ENCODE measurements at places on chromosomes 16 and 17.

- DNase-seq, result no peak
Measured at GRCh38 chr16:49838441-49839016, 17.4 kb downstream of the ZNF423 start.

GRCh38 chr16:22664132-22664531 is 149.8 kb upstream of the HS3ST2 start:
- no peak for DNase-seq

- no peak for DNase-seq
Measured at GRCh38 chr17:49521471-49522356, 26.6 kb downstream of the NGFR start.

GRCh38 chr16:5502467-5502869 is 404.9 kb upstream of the EEF2KMT start:
- no peak for DNase-seq

GRCh38 chr17:32772453-32773025 is 104.4 kb downstream of the MYO1D start:
- DNase-seq, result no peak

DNA sequence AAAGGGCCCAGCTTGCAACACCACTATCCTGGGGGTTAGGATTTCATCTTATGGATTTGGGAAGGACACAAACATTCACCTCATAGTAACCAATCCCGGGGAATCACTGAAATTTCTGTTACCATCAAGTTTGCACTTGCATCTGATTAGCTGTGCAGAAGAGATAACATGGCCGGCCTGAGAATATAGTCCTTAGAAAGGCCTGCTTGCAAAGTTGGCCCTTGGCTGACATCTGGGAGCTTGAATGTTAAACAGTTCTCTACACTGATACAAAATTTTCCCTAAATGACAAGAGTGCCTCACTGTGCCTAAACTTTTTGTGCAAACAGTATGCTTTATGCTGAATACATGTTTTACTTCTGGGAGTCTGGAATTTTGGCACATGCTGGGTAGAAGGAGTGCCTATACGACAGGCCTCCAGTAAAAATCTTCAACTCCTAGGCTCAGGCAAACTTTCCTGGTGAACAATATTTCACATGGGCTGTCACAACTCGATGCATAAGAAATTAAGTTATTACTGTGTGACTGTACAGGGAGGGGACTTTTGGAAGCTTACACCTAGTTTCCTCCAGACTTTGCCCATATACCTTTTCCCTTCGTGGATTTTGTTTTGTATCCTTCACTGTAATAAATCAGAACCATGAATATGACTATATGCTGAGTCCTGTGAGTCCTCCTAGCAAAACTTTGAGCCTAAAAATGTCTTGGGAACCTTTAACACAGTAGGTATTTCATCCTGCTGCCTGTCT is 31.3 kb downstream of the TBC1D3B start:
- DNase-seq, result no peak

GRCh38 chr16:54930869-54931119 is 129 bp downstream of the IRX5 start:
- DNase-seq, result no peak

DNA sequence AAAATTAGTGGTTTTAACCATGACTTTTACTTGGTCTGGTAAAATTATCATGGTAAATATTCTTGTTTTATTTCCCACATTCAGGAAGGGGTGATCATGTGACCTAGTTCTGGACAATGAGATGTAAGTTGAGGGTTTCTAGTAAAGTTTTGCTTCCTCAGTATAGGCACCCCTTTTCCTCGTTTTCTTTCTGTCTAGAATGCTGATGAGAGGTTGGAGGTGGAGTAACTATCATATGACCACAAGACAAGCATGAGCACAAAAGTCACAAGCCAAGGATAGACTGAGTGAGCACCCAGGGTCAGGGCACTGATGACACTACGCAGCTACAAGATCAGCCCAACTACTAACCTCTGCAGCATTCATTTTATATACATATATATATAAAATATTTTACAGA is 53.9 kb downstream of the MYO1D start:
- DNase-seq, result no peak

DNA sequence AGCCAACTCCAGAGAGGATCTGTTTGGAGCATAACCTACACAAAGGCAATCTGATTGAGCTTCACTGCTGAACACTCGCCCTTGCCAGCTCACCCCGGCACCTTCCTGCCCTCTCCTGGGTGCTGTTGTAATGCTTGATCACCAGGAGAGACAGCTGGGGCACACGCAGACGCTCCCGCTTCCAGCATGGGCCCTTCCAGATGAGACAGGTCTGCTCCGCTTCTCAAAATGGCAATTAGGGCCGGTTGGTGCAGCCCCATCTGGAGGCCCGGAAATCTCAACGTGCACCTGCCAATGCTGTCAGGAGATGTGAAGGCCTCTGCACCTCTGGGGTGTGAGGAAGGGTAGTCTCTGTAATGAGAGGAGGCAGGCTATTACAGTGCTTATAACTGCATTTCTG is 206.1 kb downstream of the ABCC12 start:
- DNase-seq, result no peak

- no peak for DNase-seq
Measured at GRCh38 chr17:17712268-17712924, 31.1 kb downstream of the RAI1 start.

DNA sequence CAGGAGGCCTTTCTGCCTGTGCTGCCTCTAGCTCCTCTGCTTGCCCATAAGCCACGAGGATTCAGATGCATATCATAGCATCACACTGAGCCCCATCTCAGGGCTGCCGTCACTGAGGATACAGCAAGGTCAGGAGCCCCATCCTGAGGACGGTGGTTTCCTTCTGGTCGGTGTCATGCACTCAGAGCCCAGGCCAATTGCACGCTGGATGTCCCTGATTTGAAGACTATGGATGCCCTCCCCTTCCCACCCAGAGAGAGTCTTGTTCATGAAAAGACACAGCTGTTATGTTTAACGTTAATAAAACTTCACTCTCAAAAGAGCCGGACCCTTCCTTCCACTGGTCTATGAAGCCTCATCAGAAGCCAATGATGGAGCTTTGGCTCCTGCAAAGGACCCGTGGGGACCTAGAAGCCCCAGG is 19.9 kb downstream of the COTL1 start:
- no peak for DNase-seq

GRCh38 chr17:36859003-36859300 is 78.3 kb upstream of the LHX1 start:
- no peak for DNase-seq

GRCh38 chr16:30874244-30874820 is 19.5 kb downstream of the BCL7C start:
- DNase-seq, result no peak

GRCh38 chr17:32386844-32387243 is 36.9 kb downstream of the ZNF207 start:
- no peak for DNase-seq

- DNase-seq, result no peak
Measured at GRCh38 chr17:65857718-65858117, 296.3 kb upstream of the AXIN2 start.

DNA sequence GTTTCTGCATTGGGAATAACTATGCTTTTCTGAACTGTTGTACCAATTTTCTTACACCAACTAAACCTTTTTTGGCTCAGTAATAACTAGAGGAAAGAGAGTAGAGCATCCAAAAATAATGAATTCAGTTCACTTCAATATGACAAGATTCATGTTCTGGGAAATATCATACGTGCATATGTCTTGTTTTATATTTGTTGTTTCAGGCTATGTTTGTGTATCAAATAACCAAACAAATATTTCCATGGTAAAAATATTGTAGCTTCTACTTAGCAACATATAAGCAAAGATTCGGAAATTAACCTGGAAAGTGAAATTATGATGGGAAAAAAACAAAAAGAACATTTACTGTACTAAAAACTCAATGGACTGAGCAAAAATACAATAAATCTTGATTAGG is 503.2 kb downstream of the TMEM114 start:
- no peak for DNase-seq

DNA sequence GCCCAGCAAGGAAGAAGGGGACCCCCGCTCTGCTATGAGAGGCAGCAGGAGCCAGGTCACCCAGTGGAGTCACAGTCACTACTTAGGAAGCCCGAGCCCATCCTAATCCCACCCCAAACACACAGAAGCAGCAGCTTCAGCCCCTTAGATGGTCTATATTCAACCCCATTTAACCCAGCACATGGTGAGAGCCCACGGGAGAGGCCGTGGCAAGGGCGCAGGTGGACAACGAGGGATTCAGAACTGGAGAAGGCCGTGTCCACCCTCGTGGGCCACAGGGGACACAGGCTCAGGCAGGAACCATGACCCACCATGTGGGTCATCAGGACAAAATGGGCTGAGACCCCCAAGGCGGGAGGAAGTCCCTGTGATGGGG is 1.6 kb upstream of the TRPV3 start:
- no peak for DNase-seq

GRCh38 chr16:81612351-81613163 is 166.5 kb upstream of the PLCG2 start:
- DNase-seq, result no peak

- peak; percentile 19 for DNase-seq
Measured at GRCh38 chr16:87344931-87345631, 27.9 kb upstream of the C16orf95 start.

DNA sequence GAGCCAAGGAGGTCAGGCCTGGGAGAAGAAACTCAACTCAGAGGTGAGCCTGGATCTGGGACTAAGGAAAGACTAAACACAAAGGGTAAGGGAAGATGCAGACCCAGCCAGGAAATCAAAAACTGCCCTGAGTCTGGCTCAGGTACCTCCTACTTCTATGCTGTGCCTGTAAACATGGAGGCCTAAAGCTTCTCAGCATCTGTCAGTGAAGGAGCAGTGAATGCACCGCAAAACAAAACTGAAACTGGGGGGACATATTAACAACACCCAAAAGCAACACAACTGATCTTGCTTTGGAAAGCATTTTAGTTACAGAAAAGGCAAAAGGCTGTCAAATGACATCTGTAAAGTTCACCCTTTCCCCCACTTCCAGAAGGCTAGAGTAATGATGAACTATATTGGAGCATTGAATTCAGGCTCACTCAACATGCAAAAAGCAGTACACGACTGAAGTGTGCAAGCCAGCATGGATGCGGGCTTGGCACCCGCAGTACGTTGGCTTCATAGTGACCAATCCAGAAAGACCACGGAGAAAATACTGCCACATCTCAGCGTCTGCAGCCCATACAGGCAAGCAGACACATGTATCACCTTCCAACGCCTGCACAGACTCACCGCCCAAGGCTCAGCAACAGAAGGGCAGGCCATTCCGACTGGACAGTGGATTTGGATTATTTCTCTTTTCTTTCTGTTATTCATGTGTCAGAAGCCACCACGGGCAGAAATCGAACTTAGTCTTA is 3.8 kb downstream of the TBC1D16 start:
- no peak for DNase-seq

DNA sequence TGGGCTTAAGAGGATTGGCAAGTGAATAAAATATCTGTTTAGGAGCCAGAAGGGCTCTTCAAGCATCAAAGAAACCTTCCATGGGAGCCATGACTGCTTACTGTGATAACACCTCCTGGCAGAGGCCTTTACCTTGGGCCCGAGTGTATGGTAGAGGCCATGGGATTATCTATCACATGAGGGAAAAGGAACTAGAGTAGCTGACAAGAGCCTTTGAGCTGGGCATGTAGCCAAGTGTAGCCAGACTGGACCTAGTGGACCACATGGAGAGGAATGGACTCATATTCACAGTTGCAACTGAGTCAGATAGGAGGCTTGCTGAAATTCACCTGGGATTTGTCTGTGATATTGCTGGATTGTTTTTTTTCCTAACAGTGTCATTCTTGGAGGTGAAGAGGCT is 276.0 kb upstream of the ZFHX3 start:
- DNase-seq, result no peak

DNA sequence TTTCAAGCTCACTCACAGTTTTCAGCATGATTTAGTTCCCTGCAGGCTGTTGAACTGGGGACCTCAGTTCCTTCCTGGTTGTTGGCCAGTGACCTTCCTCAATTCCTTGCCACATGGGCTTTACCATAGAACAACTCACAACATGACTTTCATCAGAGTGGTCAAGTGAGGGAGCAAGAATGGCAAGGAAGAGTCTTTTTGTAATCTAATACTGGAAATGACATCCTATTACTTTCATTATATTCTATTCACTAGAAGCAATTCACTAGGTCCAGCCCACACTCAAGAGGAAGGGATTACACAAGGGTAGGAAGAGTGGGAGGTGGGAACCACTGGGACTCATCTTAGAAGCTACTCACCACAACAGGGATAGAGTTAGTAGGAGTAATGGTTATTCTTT is 57.6 kb downstream of the SYT17 start:
- DNase-seq, result no peak

DNA sequence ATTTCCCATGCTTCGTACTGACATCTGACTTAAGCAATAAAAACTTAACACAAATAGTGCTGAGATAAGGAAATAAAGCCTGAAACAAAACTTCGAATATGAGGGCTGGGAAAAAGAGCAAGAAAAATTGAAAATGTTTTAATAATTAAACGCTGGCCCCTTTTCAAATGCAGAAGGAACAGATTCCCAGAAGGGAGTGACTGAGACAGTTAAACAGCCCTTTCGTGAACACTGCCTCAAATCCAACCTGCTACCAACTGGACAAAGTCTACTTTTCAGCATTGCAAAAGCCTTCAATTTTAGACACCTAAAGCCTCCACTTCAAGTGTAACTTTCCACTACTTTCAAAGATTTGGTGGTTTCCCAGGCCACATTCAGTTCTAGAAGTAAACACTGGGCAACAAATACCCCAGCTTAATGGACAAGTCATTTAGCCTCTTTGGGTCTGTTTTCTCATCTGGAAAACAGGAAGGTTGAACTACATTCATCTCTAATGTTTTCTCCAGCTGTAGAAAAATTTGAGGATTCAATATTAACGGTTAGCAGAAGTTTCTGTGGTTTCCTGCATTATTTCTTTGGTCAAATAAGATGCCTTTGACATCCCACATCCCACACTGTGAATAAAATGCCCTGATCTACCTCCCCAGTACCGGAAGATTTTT is 11.8 kb downstream of the RFFL start:
- DNase-seq, result no peak

DNA sequence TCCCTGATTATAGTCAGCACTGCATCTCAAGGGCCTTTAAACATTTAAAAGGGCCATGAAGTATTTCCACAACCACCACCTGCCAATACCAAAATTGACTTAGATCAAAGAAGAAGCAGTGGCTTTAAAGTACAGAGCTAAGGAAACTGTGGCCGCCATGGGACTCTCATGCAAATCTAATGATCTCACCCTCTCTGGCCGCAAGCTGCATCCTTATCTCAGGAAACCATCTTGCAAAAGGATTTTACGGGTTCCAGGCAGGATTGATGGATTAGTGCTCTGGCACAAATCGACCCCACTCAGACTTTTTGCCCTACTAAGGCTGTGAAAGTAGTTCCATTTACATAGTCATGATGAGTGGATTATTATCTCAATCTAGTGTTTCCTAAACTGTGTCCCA is 22.6 kb downstream of the CDRT4 start:
- DNase-seq, result no peak

GRCh38 chr16:11257131-11257938 is 1.3 kb upstream of the SOCS1 start:
- no peak for DNase-seq

- DNase-seq, result no peak
Measured at GRCh38 chr17:49549311-49549605, 26.4 kb upstream of the NXPH3 start.
